ENCODE measurements at places on chromosomes 13 and 19.
A peak's percentile ranks its signal among the peaks of the same experiment; 100 is the strongest.

DNA sequence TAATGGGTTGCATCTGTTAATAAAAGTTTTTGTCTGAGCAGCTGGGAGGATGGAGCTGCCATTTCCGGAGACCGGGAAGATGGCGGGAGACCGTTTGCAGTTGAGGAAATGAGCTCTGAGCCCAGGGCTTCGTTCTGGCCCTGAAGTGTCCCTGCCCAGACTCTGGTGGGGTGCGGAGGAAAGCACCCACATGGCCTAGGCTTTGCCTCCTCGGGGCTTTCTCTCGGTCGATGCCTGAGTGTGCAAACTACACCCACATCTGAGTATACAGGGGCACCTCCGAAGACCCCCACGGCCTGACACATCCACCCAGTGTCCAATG is 15.6 kb upstream of the NANOS3 start:
- no peak for DNase-seq

- DNase-seq, result no peak
Observed at GRCh38 chr19:33472691-33473652, 48.6 kb downstream of the PEPD start.

- no peak for DNase-seq
Observed at GRCh38 chr13:95207769-95208366, 93.4 kb downstream of the ABCC4 start.

DNA sequence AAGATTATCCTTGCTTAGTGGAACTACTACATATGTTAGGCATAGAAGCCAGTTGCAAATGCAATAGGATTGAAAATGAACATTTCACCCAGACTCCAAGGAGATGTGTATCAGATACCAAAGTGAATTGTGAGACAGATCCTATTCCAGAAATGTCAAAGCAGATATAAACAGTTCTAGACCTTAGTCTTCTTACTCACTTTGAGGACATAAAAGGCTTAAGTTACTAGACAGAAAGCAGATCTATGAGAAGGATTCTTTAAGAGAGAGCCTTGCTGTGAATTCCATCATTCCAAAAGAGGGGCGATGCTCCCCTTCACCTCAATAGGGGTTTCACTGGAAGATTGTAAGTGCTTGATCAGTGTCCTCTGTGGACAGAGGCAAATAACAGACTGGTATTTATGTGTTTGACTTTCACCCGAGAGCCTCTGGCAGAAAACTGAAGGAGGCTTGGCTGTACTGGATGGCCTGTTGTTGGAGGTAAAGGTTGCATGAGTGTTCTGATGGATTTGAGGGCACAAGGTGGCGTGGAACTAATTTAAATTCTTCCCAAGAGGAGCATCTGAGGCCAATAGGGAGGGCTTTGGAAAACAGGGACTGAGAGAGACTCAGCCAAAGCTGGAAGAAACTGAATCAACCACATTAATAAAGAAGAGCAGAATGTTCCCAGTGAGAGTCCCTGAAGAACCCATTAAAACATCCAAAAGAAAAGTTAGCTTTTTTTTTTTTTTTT is 194.8 kb downstream of the DCLK1 start:
- DNase-seq, result no peak

DNA sequence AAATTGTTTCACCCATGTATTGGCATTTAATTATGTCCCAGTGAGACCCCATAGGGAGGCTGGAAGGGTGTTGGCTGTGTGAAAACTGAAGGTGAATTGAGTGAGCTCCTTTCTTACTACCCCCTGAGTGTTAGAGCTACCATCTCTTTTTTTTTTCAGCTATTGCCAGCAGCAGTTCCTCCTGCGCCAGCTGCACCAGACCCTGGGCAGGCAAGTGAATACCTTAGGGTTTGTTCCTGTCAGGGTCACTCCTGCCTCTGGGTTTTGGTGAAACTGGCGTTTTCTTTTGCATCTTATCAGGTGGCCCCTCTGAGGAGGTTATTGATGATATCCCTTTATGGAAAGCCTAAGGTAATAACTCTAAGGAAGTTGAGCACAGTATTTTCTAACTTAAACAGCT is 25.5 kb downstream of the CEACAM8 start:
- no peak for DNase-seq

DNA sequence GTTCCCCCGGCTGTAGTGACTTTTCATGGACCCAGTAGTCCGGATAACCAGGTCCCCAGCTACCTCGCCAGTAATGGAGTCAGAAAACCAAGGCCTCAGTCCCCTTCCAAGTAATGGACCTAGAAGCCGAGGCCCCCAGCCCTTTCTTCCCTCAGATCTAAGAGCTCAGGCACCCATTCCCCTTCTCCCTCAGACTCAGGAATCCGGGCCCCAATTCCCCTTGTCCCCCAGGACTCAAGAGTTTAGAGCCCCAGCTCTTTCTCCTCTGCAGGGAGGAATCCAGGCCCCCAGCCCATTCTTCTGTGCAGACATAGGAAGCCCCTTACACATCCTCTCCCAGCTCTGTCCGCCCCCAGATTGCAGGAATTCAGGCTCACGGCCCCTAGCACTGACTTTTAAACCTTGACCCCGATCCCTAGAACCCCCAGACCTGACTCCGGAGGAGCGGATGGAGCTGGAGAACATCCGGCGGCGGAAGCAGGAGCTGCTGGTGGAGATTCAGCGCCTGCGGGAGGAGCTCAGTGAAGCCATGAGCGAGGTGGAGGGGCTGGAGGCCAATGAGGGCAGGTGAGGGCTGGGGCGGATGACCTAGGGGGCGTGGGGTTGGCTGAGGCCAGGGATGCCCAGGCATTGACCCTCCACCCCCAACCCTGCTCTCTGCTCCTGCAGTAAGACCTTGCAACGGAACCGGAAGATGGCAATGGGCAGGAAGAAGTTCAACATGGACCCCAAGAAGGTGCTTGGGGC is 938 bp downstream of the CYTH2 start:
- no peak for DNase-seq

DNA sequence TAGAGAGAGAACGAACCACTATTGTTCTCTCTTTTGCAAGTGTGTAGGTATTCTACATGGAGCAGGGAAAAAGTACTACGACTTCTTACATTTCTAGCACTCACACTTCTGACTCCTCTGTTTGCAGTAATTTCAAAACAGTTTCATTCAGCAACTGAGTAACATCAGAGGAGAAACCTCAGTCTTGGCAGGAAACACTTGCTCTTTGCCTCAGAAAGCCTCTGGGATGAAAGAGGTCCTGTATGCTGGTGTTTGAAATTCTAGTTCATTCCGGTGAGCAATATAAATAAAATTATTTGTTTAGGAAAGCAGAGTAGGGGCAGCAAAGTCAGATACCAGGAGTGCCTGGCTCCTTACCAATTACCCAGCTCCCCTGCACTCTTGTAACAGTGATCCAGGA is 595.5 kb downstream of the TBC1D4 start:
- DNase-seq, result no peak

DNA sequence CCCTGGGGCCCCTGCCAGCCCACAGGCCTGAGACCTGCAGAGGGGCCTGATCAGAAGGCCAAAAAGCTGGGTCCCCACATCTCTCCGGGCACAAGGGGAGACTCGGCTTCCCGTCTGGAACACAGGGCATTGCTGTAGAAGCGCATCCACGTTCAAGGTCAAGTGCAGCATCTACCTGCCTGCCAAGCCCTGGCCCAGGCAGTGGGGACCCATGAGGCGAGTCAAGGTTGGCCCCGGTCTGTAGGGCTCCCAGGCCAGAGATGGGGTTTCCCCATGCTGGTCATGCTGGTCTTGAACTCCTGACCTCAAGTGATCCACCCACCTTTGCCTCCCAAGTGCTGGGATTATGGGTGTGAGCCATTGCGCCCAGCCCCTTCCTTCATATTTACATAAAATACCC is 13.5 kb upstream of the COMP start:
- DNase-seq, result no peak

DNA sequence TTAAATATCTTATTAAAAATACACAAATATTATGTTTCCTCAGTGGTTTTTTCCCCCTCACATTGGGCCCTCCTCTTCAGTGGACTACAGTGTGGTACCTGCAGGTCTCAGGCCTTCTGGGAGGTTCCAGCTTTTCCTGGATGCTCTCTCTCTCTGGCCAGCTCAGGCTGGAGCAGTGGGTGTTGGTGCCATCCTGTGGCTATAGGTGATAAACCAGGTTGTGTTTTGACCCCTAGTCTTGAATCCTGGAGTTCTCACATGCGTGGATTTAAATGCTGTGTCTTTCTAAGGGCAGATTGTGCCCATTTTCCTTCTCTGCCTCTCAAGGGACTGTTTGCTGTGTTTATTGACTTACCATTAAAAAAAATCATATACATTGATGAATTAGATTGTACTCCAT is 41.2 kb upstream of the ZNF527 start:
- no peak for DNase-seq

- peak; percentile 34 for DNase-seq
Observed at GRCh38 chr13:48579165-48579918, 46.5 kb upstream of the RCBTB2 start.

DNA sequence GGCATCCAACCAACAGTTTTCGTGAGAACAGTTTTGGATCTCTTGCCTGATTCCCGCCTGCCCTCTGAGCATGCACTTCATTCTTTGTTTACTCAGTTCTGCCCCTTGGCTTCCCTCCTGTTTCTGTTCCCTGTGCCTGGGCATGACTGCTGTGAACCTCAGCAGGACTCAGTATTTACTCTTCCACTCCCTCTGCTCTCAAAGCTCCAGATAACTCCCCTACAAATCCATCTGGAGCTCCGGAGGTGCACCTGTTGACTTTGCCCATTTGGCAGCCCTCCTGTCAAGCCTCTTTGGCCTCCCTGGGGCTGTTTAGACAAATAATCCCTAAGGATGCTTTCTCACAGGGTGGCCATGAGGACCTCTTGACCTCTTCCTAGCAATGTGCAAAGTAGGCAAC is 34.2 kb upstream of the ARGLU1 start:
- peak; percentile 41 for DNase-seq

- no peak for DNase-seq
Observed at GRCh38 chr13:73168953-73169401, 110.2 kb downstream of the KLF5 start.

GRCh38 chr19:41577144-41577830 is 1.3 kb downstream of the CEACAM21 start:
- DNase-seq, result no peak

DNA sequence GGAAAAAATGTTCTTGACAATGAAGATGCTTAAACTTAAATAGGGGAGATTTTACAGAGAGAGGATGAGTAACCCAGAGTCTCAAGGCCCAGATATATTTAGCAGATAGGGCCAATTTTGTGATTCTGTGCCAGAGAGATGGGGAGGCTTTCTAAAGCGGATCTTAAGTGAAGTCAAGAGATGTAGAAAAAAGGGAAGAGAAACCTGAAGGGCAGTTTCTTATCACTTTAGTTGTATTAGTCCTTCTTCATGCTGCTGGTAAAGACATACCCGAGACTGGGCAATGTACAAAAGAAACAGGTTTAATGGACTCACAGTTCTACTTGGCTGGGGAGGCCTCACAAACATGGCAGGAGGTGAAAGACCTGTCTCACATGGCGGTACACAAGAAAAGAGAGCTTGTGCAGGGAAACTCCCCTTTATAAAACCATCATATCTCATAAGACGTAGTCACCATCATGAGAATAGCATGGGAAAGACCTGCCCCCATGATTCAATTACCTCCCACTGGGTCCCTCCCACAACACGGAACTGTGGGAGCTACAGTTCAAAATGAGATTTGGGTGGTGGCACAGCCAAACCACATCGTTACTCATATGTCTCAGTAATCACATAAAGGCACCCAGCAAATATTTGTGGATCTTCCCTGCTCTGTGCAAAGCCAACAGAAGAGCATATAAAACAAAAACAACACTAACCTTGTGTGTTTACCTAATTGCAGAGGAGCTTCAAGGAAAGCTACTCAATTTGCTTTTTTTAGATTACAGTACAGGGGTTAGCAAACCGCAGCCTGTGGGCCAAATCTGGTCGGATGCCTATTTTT is 102.6 kb upstream of the MYCBP2 start:
- no peak for DNase-seq

GRCh38 chr13:50955798-50956197 is 46.2 kb downstream of the RNASEH2B start:
- no peak for DNase-seq

DNA sequence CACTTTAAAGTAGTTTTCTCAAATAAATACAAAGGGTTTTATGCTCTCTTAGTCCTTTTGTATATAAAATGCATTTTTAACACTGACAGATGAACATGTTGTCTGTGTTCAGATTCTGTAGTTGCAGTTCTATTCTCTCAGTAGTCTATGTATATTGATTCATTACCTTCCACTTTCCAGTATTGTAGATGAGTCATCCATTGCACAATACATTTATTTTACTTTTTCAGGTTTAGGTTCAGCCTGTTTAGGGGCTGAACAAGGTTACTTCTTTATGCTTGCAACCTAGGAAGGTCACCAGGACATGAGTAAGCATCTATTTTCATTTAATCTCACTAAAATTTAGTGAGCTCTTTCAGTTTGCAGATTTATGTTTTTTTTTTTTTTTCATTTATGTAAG is 173.6 kb downstream of the NALCN start:
- DNase-seq, result no peak

DNA sequence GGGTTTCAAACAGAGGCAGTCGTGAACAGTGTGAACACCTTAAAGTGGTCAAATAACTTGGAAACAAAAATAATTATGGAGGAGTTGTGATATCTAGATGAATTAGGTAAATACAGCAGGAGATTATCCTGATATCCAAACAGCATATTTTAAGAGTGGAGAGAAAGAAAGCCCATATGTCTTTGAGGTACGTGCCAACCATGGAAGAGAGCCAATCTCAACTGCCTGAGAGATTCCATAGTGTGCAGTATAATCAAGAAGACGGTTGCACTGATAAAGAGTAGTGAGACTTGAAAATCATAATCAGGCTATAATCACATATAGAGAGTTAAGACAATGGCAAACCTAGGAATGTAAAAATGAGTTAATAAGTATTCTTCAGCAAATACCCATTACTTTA is 472.8 kb upstream of the SLITRK5 start:
- DNase-seq, result no peak

DNA sequence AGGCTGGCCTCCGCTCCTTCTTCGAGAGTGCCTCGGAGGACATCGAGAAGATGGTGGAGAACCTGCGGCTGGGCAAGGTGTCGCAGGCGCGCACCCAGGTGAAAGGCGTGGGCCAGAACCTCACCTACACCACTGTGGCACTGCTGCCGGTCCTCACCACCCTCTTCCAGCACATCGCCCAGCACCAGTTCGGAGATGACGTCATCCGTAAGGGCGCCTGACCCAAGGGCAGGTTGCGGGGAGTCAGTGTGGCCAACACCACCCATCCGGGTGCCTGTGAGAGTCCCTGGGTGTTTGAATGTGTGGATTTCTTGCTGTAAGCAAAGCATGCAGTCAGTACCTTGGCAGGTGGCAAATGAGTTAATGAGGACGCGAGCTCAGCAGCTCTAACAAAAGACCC is 78.8 kb downstream of the RYR1 start:
- DNase-seq, result no peak

GRCh38 chr13:47680748-47681147 is 320.3 kb downstream of the SUCLA2 start:
- DNase-seq, result no peak

- DNase-seq, result peak; percentile 91
Observed at GRCh38 chr13:114148521-114148855, 16.1 kb upstream of the RASA3 start.

DNA sequence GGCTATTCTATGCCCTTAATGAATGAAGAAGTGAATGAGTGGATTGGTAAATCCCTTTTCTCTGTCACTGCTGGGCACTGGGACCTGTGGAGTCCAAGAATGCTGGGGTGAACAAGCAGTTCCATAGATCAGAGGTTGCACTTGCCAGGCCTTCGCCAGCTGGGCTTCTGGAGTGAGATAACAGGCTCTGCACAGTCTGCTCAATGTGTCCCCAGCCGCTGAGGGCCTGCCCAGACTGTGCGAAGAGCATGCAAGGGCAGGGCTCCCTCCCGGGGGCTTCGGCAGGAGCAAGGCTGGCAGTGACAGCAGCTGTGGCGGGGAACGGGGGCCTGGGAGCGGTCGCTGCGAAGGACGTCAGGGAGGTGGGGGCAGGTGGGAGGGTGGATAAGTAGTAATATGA is 51.3 kb downstream of the ZNF536 start:
- no peak for DNase-seq
